ENCODE measurements at places on chromosomes 6 and 20.

DNA sequence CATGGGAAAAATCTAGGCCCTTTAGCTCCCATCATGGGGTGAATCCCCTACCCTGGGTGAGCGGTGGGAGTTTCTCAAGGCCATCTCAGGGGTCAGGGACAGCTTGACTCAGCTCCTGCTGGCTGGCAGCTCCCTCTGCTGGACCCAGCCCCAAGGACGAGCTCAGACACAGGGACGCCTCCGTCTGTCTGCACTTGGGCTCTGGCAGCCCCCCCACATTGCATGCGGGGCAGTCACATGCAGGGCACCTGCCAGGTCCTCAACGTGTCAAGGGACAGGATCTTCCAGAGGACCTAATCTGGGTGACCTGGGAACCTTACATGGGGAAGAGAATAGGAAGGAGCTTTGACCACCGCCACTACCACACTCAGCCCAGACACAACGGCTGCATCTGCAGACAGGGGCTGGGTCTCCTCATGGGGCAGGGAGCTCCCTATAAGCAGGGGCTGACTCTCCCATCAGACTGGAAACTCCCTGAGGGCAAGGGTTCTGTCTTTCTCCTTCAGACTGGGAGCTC is 173.4 kb downstream of the MRPL14 start:
- H3K36me3 ChIP-seq = no peaks in the 10 kb centered on the region
- H3K4me3 ChIP-seq = no peak overlapping the region
- no peaks in the 10 kb centered on the region for H3K4me1 ChIP-seq
- peaks cover 16% of the 10 kb centered on the region for H3K27me3 ChIP-seq
- peak; percentile 13 for DNase-seq
- no peak overlapping the region for H3K27ac ChIP-seq

GRCh38 chr6:48961781-48962415 is 501.2 kb downstream of the MMUT start:
- DNase-seq = no peak
- H3K4me1 ChIP-seq = no peaks in the 10 kb centered on the region
- no peak overlapping the region for H3K27ac ChIP-seq
- H3K27me3 ChIP-seq = no peaks in the 10 kb centered on the region

- H3K36me3 ChIP-seq = peaks cover 26% of the 10 kb centered on the region
- H3K27ac ChIP-seq = peak overlapping the region; percentile 95
- no peak for DNase-seq
- peak overlapping the region; percentile 76 for H3K4me3 ChIP-seq
- H3K4me1 ChIP-seq = peaks cover 43% of the 10 kb centered on the region
These were observed 1.4 kb upstream of the ZNF217 start for GRCh38 chr20:53595018-53595378.

DNA sequence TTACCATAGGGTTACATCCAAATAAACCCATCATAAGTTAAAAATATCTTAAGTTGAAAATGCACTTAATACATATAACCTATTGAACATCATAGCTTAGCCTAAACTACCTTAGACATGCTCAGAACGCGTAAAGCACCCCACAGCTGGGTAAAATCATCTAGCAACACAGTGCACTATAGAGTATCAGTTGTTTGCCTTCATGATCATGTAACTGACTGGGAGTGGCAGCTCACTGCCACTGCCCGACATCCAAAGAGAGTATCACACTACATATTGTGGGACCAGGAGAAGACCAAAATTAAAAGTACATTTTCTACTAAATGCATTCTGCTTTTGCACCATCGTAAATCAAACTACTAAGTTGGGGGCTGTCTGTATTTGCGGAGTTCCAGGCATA is 31.7 kb downstream of the THEMIS start:
- DNase-seq = no peak
- H3K27ac ChIP-seq = no peak overlapping the region
- H3K4me3 ChIP-seq = no peak overlapping the region
- no peaks in the 10 kb centered on the region for H3K27me3 ChIP-seq

DNA sequence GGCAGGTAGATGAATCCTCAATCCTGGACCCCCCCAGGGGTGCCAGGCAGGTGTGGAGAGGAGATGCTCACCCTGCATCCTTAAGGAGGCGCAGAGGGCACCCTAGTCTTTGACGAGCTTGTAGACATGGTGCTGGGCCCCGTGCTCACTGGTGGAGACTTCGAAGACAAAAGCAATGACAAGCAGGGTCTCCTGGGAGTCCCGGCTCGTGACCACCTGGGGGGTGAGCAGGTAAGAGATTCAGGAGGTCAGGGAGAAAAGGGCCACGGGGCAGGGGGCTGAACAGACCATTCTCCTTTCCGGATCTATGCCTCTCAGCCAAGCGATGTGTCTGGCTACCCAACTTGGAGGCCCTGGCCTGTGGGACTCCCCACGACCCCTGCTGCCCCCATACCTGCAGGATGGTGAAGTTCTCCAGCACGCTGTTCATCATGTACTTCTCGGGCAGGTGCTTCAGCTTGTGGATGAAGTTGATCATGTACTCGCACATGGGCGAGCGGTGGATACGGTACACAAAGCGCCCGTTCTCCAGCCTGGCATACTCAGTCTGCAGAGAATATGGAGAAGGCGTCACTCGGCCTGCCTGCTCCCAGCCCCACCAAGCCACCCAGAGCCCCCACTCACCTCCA is 6.9 kb downstream of the RPL10A start:
- DNase-seq = no peak
- H3K27ac ChIP-seq = no peak overlapping the region
- no peaks in the 10 kb centered on the region for H3K27me3 ChIP-seq
- H3K36me3 ChIP-seq = peaks cover 33% of the 10 kb centered on the region

DNA sequence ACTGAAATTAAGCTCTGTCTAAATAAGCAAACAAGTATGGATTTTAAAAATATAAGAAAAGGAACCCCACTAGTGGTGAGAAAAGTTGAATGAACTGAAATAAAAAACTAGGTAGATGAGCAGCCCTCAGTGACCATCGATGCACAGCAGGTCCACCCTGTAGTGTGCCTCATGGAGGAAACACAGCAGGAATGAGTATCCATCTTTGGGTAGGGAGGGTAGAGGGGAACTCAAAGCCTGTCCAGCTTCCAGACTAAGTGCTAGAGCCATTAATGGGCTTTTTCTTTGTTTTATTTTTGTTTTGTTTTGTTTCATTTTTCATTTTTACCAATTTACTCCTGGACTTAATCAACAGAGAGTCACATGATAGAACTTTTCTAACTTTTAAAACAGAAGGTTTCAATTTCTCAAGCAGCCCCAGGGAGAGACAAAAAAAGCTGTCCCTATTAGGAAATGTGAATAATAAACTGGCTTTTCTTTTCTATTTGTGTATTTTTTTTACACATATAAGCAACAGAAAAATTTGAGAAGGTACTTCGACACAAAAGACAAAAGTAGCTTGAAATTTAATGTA is 700.6 kb downstream of the HACE1 start:
- H3K36me3 ChIP-seq = no peaks in the 10 kb centered on the region
- H3K4me1 ChIP-seq = no peaks in the 10 kb centered on the region
- H3K27ac ChIP-seq = no peak overlapping the region
- no peaks in the 10 kb centered on the region for H3K27me3 ChIP-seq

GRCh38 chr6:67633058-67633457 is 1002.0 kb upstream of the ADGRB3 start:
- H3K4me1 ChIP-seq = no peaks in the 10 kb centered on the region
- H3K36me3 ChIP-seq = no peaks in the 10 kb centered on the region
- no peak for DNase-seq
- no peak overlapping the region for H3K27ac ChIP-seq
- no peak overlapping the region for H3K4me3 ChIP-seq

DNA sequence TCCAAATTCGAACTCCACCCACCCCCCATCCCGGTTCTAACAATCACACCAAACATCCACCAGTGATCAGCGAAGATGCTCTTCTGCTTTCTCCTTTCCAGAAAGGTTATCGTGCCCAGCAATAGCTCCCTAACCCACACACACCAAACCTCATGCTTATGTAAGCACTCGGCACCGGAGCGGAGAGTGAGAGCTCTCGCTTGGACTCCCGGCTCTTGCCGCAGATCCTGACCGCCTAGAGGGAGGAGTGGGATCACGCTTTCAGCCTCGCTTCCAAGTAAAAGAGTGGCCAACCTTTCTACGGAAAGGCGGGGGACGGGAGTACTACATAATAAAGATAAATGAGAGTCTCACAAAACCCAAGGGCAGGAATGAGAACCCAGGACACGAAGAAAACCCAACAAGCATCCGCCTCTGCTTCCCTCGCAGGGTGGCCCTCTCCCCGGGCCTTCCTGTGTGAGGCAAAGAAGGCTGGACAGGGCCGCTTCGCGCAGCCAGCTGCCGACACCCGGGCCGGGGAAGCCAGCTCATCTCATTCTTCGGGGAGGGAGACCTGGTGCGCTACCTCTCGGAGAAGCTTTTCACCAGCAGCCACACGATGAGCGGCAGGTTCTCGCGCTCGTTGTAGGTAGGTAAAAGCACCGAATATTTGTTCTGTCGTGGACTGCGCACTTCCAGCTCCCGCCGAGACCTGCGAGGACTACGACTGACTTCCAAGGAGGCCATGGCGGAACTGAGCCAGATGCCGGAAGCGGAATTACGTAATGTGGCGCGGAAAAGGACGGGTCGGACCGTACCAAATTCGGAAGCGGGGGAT is at the start of gene DPM1:
Gene DPM1, minus strand, starts transcription at position 735 of the 817 bp plus-strand sequence. Its CDS starts 9 bp downstream, at position 726.
- DNase-seq = peak; percentile 89
- H3K27ac ChIP-seq = peak within 1 kb of the TSS; percentile 86
- peaks cover 66% of the 10 kb centered on the region for H3K4me1 ChIP-seq
- H3K27me3 ChIP-seq = no peaks in the 10 kb centered on the region

GRCh38 chr6:113578691-113579090 is 278.5 kb upstream of the MARCKS start:
- no peak overlapping the region for H3K27ac ChIP-seq
- no peak overlapping the region for H3K4me3 ChIP-seq
- no peak for DNase-seq
- no peaks in the 10 kb centered on the region for H3K4me1 ChIP-seq
- no peaks in the 10 kb centered on the region for H3K36me3 ChIP-seq
- H3K27me3 ChIP-seq = no peaks in the 10 kb centered on the region

GRCh38 chr20:50588034-50588736 is 78.0 kb downstream of the PTPN1 start:
- no peak overlapping the region for H3K4me3 ChIP-seq
- H3K27ac ChIP-seq = peak overlapping the region; percentile 45
- no peaks in the 10 kb centered on the region for H3K27me3 ChIP-seq
- H3K4me1 ChIP-seq = peaks cover 3% of the 10 kb centered on the region
- peak; percentile 76 for DNase-seq

DNA sequence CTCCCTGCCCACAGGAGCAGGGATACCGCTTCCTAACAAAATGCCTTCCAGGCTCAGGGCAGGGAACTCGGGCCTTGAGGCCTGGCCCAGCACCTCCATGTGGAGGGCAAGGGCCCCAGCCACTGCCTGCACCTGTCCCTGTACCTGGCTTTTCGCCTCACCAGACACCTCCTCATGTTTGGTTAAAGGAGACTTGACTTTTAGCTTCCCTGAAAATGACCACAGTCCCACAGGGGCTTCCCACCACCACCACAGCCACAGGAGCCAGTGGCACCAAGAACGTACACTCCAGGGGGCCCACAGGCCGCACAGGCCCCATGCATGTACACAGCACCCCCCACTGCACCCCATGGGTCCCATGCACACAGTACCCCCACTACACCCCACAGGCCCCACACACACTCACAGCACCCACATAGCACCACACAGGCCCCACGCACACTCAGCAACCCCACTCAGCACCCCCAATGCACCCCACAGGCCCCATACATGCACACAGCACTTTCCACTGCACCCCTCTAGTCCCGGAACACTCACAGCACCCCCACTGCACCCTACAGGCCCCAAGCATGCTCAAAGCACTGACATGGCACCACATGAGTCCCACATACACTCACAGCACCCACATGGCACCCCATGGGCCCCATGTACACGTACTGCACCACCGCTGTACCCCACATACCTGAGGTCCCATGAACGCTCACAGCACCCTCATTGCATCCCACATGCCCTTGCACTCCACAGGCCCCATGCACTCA is 86.5 kb downstream of the GINS1 start:
- H3K4me1 ChIP-seq = no peaks in the 10 kb centered on the region
- H3K27ac ChIP-seq = no peak overlapping the region
- no peaks in the 10 kb centered on the region for H3K27me3 ChIP-seq
- no peaks in the 10 kb centered on the region for H3K36me3 ChIP-seq
- no peak for DNase-seq

DNA sequence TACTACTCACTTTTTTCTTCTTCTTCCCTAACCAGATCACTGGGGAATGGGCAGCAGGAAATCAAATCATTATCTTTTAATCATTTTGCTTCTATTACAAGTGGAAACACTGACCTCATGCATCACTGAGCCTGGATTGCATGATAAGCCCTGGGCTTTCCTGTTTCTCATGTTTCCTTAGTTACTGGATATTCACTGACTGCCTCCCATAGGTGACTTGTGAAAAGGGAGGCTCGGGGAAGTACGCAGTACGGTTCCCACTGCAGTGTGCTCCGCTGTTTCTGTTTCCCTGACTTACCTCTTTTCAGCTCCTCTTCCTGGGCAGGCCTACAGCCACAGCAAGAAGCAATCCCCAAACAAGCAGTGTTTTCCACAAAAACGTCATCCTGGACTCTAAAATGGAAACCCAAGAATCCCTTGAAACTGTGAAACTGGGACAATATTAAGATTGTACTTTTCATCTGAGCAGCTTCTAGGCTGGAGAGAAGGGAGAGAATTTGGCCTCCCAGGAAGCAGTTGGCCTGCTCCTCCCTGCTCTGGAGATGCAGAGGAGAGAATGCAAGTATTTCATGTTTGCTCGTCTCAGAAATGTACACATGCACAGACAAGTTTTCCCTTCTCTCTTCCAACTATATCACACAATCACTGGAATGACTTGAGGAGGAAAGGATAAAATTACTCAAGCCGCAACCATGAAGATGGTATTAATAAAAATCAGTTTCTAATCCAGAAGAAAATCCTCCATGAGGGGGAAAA is 13.1 kb downstream of the BTNL2 start:
- peaks cover 5% of the 10 kb centered on the region for H3K4me1 ChIP-seq
- no peak for DNase-seq
- H3K27me3 ChIP-seq = peaks cover 40% of the 10 kb centered on the region
- no peaks in the 10 kb centered on the region for H3K36me3 ChIP-seq
- H3K27ac ChIP-seq = no peak overlapping the region
